ENCODE measurements at places on chromosomes 3 and 15.

- no peak for DNase-seq
Measured at GRCh38 chr3:23985747-23986544, 40.9 kb downstream of the NR1D2 start.

GRCh38 chr15:71333839-71334238 is 218.6 kb downstream of the THSD4 start:
- peak; percentile 21 for DNase-seq

DNA sequence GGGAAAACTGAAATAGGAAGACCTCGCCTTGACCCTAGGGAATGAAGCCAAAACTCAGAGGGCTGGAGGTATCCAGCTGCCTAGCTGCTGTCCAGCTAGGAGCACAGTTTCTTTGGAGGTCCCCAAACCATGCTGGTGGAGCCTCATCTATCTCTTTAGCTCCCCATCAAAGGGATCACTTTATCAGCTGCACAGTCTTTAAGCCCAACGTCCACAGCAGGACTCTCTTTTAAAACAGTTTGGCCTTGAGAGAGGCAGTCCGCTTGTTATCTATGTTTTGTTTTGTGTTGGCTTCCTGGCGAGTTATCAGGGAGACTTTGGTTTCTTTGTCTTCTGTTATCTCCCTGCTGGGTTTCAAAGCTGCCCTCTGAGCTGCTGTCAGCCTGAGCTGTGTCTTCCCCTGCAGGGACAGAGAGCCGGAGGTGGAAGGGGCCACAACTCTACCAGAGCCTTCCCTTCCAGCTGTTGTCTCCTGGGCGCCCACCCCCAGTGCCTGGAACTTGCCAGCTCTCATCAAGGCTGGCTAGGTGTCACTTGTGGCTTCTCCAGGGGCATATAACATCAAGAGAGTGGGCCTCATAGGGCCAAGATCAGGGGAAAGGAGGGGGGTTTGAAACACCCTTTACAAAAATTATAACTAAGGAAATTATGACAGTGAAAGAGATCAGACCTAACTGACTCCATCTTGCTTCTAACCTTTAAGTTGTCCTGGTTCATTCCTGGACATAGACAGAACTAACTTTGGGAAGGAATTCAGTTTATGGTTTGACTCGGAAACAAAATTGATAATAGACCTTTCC is 61.4 kb upstream of the C15orf39 start:
- no peak for DNase-seq

GRCh38 chr15:100812802-100813201 is 66.8 kb upstream of the ALDH1A3 start:
- DNase-seq = no peak

DNA sequence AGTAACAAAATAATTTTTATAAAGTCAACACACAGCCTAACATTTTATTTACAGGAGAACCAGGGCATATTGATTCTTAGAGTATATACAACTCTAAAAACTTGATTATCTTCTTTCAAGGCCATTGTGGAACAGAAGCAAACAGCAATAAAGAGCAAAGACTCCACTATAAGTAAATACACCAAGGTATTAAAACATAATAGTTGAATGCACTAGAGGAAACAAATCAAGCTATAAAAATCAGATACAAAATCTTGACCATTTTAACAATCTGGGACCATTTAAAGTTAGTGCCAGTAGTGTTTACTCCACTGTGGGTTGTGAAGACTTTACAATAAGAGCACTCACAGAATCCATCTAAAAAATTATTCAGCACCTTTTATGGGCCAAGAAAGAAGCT is 323.6 kb downstream of the AGBL1 start:
- DNase-seq = no peak

- DNase-seq = no peak
Measured at GRCh38 chr15:61339516-61339915, 110.4 kb upstream of the RORA start.

GRCh38 chr3:54668236-54668635 is 259.6 kb downstream of the LRTM1 start:
- DNase-seq = no peak

DNA sequence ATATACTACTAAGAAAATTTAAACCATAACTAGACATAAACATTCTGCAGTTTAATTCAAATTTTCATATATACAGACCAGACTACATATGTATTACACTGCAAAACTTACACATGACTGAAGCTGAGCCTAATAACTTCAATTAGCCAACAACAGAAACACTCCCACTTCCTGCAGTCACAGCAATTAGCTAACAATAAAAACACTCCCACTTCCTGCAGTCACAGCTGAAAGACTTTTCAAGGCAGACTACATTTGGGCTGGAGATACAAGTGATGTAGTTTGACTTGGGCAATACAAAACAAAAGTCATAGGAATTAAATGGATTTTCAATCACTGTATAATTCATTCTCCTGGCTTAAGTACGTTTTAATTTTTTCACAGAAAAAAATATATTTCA is 10.3 kb downstream of the TM2D3 start:
- DNase-seq = no peak

DNA sequence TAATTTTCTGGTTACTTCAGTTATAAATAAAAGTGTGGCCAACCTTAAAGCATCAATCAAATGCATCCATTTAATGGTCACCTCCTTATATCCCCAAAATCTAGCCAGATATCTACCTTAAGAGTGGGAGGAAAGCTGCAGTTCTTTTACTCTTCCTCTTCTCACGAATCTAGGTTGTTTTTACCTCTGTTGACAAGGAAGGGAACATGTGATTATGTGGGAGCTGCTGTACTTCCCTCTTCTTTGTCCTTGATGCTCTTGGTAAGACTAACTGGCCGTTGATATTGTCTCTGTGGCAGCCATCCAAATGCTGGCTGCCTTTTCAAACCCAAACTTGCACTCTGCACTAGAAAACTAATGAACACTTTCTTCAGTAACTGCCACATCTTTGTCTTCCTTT is 275.3 kb upstream of the CADM2 start:
- DNase-seq = no peak

All from GM13977 (cell line).